Transverse colon (tissue), 4 donors: ENCODE measurements at places on chromosomes 12 and 14. TPM values are rescaled to one million over a fixed set of nuclear protein-coding genes. Genes with fewer than 3 reads are reported as not detected.

PTPN6 gene
- total RNA-seq: 30.3 TPM

C14orf119 gene
- 3.6 TPM for total RNA-seq

- no peak overlapping the region for H3K4me3 ChIP-seq
- no peaks in the 10 kb centered on the region for H3K27me3 ChIP-seq
- peaks cover 5% of the 10 kb centered on the region for H3K4me1 ChIP-seq
- no peak for DNase-seq
Measured at GRCh38 chr12:107033758-107034739, 47.1 kb upstream of the MTERF2 start.

DNA sequence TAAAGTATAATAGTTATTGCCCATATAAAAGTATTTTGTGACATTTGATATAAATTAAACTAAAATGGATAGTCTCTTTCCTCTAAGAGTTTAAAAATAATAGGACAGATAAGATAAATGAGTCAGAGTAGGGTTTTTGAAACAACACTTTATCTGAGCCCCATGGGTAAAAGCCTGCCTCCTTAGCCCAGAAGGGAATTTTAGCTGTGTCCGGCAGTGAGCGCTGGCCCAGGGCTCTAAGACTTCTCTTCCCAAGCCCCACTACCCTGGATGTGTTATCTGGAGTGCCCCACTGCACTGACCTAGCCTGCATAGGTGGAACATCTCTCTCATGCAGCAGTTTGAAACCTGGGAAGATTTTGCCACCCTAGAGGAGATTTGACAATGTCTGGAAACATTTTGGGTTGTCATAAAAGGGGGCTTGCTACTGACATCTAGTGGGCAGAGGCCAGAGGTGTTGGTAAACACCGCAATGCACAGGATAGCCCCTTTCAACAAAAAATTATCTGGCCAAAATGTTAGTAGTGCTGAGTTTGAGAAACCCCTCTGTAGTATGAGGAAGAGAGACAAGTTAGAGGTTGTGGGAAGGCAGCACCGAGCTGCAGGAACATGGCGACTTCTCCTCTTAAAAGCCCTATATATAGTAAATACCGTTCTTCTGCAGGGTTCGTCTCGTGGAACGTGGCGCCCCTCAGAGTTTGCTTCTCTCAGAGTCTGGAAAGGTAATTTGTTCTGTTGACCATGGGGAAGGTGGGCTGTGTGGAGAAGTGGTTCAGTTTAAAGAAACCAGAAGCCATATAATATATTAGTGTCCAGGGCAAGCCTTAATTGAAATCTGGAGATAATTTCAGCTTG is 29.3 kb upstream of the ATF1 start:
- no peaks in the 10 kb centered on the region for H3K27me3 ChIP-seq
- no peak overlapping the region for H3K4me3 ChIP-seq
- H3K27ac ChIP-seq: no peak overlapping the region
- H3K4me1 ChIP-seq: no peaks in the 10 kb centered on the region
- DNase-seq: no peak

TMEM52B gene
- not detected for total RNA-seq
